ENCODE measurements at places on chromosomes 13 and 19. TPM values are rescaled to one million over a fixed set of nuclear protein-coding genes. Genes with fewer than 3 reads are reported as not detected.

The NAPA gene
- 107 TPM for total RNA-seq

The CEACAM7 gene
- total RNA-seq, result not detected

The RXFP2 gene
- 3.0 TPM for total RNA-seq

The TNNI3 gene
- total RNA-seq, result not detected

The ZNF587B gene
- total RNA-seq, result 35.8 TPM

The ZNF283 gene
- 15.3 TPM for total RNA-seq

The CBARP gene
- 1.9 TPM for total RNA-seq

The DPY19L3 gene
- total RNA-seq, result 22.1 TPM

The TUBA3C gene
- total RNA-seq, result not detected

The CABP5 gene
- total RNA-seq, result not detected

The SBK2 gene
- total RNA-seq, result not detected

The MAP2K7 gene
- 16.9 TPM for total RNA-seq

The PLPPR3 gene
- not detected for total RNA-seq

The SMIM7 gene
- total RNA-seq, result 72.7 TPM

The TMEM86B gene
- 2.4 TPM for total RNA-seq

The ZNF146 gene
- 71.1 TPM for total RNA-seq

The SLC7A9 gene
- 0.56 TPM for total RNA-seq

The RGS9BP gene
- not detected for total RNA-seq

The ZNF112 gene
- total RNA-seq, result 5.0 TPM

The ATXN8OS gene
- total RNA-seq, result not detected

The CBY2 gene
- total RNA-seq, result not detected

The ALG5 gene
- 19.9 TPM for total RNA-seq

The TPP2 gene
- total RNA-seq, result 41.7 TPM

The CYP2F1 gene
- not detected for total RNA-seq

The C19orf44 gene
- total RNA-seq, result 6.1 TPM

The MVB12A gene
- 103 TPM for total RNA-seq

The TNPO2 gene
- 79.0 TPM for total RNA-seq

The SLC25A42 gene
- total RNA-seq, result 14.4 TPM

The FCGBP gene
- total RNA-seq, result 142 TPM

The PGPEP1 gene
- total RNA-seq, result 23.7 TPM

The SIGLEC7 gene
- total RNA-seq, result 5.9 TPM

The ZNF813 gene
- 3.0 TPM for total RNA-seq

The LHFPL6 gene
- total RNA-seq, result 99.0 TPM

The C19orf38 gene
- total RNA-seq, result 2.4 TPM

The FFAR3 gene
- not detected for total RNA-seq

The ERICH6B gene
- total RNA-seq, result not detected

The MBD3L3 gene
- not detected for total RNA-seq

The DOHH gene
- total RNA-seq, result 24.2 TPM

The ZNF823 gene
- 11.0 TPM for total RNA-seq

The TMC4 gene
- total RNA-seq, result 7.8 TPM

The PROSER3 gene
- total RNA-seq, result 16.6 TPM

The KBTBD7 gene
- 6.2 TPM for total RNA-seq

The GJA3 gene
- total RNA-seq, result under 0.01 TPM

The PRTN3 gene
- not detected for total RNA-seq

The STOML3 gene
- total RNA-seq, result not detected

The CEACAM20 gene
- not detected for total RNA-seq

The SPACA4 gene
- not detected for total RNA-seq

The ZNF560 gene
- total RNA-seq, result not detected

The NKG7 gene
- 4.4 TPM for total RNA-seq

The CALR3 gene
- total RNA-seq, result not detected

The UPK1A gene
- total RNA-seq, result not detected

The VSIG10L gene
- 1.6 TPM for total RNA-seq
